ENCODE measurements at places on chromosomes 7 and 10. TPM values are rescaled to one million over a fixed set of nuclear protein-coding genes. Genes with fewer than 3 reads are reported as not detected.

The POU6F2 gene
- not detected for total RNA-seq

The RNF148 gene
- not detected for total RNA-seq

GRCh38 chr10:25815999-25816768 is 117.8 kb upstream of the MYO3A start:
- no peaks in the 10 kb centered on the region for H3K4me1 ChIP-seq
- no peaks in the 10 kb centered on the region for H3K36me3 ChIP-seq
- DNase-seq = no peak
- no peak overlapping the region for H3K4me3 ChIP-seq
- no peak overlapping the region for H3K27ac ChIP-seq
- no peaks in the 10 kb centered on the region for H3K27me3 ChIP-seq

The SPDYE9 gene
- total RNA-seq = not detected

The TAS2R5 gene
- 0.88 TPM for total RNA-seq

- H3K27me3 ChIP-seq = no peaks in the 10 kb centered on the region
- no peak overlapping the region for H3K27ac ChIP-seq
- H3K36me3 ChIP-seq = no peaks in the 10 kb centered on the region
- no peak for DNase-seq
- H3K4me3 ChIP-seq = no peak overlapping the region
These were observed 217.4 kb downstream of the ZMYND11 start for GRCh38 chr10:352476-353235.

All from CD8-positive, alpha-beta memory T cell (primary cell).